ENCODE measurements at places on chromosomes 1 and 21.

DNA sequence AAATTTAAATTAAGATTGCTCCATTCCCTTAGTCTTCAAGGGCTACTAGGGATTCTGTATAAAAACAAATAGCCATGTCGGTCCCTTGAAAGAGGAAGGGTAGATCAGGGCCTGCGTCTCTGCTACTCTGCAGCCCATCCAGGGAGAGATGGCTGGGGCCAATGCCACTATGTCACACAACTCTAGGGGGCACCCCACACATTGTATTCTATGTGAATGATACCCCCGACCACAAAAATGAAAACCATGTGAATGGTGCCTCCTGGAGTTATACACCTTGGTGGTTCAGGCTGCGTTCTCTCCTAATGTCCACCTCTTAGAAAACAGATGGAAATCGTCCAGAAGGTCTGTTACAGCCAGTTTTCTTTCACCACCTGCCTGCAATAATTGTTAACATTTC, 18.0 kb downstream of the PIK3C2B start:
- DNase-seq = no peak

GRCh38 chr1:103075316-103076000, 32.9 kb downstream of the COL11A1 start:
- DNase-seq = no peak

DNA sequence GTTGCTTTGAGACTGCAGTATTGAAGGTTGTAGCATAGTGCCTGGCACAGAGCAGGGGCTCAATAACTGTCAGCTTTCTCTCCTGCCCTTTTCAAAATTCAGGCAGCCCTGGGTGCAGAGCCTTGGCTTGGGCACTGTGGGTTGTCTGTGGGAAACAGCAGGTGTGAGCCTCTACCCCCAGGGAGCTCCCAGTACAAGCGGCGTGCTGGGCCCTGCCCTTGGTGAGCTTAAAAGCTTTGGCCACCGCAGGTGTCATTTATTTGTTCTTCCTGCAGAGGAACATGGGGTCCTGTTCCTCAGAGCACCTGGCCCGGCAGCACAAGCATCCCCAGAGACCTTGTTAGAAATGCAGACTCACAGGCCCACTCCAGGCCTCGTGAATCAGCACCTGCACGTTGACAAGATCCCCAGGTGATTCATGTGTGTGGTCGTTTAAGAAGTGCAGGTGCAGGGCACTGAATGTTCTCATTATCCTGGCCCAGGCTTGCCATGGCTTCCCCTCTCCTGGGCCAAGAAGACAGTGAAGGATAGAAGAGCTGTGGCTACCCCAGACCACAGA, 29.9 kb upstream of the IGSF21 start:
- no peak for DNase-seq

DNA sequence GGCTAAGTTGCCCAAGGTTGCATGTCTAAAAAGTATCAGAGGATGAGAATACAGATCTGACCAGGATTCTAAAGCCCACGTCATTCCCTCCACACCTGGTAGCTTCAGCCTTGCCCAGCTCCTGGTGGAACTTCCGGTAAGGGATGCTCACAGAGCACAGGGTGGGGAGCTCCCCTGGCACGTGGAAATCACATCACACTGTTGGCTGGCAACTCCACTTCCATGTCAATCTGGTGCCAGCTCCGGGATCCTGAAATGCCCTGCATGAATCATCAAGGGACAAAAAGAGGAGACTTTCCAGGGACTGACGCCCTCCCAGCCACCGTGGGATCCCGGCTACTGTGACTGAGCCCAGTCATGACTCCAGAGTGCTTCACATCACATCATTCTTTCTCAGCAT, 12.4 kb upstream of the BCAR3 start:
- peak; percentile 56 for DNase-seq

DNA sequence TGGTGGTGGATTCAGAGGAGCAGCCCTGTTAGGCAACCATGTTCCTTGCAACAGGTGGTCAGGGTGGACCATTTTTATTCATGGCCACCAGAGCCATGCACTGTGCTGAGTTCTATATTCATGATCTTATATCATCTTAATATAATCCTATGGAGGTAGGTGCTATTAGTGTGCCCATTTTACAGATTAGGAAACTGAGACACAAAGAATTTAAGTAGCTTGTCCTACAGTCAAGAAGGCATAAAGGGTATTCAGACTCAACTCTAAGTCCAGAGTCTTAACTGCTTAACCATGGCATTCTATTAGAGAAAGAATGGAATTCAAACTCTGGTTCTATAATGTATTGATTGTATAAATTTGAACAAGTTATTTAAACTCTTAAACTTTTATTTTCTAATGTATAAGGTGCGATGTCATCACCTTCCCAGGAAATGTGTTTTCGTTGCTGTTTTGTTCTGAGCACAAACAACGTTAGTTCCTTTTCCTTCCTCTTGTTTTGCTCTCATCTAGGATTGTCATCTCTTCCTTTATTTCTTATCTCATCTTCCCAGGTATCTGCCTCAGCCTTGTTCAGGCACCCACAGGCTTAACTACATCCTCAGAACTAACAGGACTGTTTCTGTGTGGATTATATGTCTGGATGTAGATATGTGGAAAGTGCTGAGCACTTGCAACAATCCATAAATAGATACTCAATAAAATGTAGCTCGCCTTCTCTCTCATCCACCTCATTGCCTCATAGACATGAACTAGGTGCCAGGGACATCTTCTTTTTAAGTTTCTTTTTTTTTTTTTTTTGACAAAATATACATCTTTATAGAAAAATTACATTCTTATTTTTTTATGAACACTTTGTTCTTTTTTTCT, 207.1 kb downstream of the NFIA start:
- no peak for DNase-seq

GRCh38 chr1:108512239-108513043, 47.5 kb upstream of the EEIG2 start:
- DNase-seq = no peak

GRCh38 chr1:231242516-231243198, 1.6 kb downstream of the GNPAT start:
- DNase-seq = no peak

Data from heart left ventricle (tissue), 16 donors.